Keratinocyte (primary cell): ENCODE measurements at places on chromosomes 4 and X. TPM values are rescaled to one million over a fixed set of nuclear protein-coding genes. Genes with fewer than 3 reads are reported as not detected.

DNA sequence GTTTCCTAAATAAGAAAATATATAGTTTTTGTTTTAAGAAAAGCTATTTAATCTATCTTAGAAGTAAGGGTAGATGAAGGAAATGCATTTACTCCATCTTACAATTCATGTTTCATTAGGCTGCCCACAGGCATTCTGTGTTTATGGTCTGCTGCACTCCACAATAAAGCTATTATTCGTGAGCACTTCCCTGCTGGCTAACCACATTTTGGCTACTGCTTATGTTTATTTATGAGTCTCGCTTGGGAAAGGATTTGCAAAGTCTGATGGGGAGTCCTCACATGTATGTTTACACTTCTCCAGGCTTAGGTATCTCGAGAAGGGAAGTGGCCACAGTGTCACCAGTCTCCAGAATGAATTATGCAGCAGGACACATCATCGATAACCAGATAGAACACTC lies 260.8 kb upstream of the VCX start:
- no peak for DNase-seq

Gene BEND4
- not detected in 3 replicates for polyA plus RNA-seq

DNA sequence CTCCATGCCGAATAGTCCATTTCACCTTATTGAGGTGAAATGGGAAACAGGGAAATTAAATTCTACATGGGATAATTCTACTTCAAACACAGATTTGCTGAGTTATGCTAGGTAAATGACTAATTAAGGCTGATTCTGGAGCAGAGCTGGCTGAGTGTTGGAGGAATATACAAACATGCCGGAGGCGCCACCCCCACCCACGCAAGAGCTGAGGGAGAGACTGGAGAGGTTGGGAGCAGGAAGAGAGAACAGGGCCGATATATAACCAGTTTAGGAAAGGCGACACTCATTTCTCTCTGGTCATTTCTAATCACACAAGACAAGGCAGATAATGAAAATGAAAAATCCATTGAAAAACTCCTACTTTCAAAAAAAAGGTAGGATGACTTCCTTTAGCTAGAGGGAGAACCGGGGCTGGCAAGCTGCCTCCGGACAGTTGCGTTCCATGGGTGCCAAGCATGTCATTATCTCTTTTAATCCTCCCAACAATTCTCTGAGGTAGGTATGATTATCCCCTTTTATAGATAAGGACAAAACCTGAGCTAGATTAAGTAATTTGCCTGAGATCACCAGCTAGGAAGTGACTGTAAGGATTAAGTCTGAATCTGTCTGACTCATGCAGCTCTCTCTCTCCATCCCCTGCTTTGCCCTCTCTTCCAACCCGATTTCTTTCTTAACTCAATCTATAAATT lies 27.6 kb upstream of the CFAP299 start:
- DNase-seq: no peak

- no peak for DNase-seq
Observed at GRCh38 chr4:105137121-105137875, 9.4 kb upstream of the TET2 start.

GRCh38 chrX:7815166-7815805 lies 27.7 kb upstream of the VCX start:
- DNase-seq: no peak

GRCh38 chr4:151728006-151728405 lies 32.8 kb downstream of the GATB start:
- no peak for DNase-seq
